Cortex of kidney (tissue), 1 donor: ENCODE measurements at places on chromosomes 2 and 18.

GRCh38 chr18:60020107-60020925 lies 120.5 kb downstream of the PMAIP1 start:
- DNase-seq: no peak

DNA sequence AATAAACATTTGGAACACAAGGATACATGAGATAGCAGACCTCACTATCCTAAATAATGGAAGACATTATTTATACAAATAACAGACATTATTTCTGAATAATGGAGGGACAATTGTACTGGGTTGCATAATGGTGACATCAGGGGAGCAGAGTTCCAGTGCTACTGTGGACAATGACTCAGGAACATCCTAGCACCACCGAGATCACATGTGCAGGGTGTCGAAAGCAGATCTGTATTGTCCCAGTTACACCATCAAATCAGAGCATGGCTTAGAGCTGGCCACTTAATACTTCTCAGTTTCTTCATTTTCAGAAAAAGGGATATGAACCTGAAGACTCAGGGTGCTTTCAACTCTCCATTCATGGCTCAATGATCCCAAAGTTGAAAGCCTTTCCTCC lies 249.1 kb upstream of the RBMS1 start:
- no peak for DNase-seq

DNA sequence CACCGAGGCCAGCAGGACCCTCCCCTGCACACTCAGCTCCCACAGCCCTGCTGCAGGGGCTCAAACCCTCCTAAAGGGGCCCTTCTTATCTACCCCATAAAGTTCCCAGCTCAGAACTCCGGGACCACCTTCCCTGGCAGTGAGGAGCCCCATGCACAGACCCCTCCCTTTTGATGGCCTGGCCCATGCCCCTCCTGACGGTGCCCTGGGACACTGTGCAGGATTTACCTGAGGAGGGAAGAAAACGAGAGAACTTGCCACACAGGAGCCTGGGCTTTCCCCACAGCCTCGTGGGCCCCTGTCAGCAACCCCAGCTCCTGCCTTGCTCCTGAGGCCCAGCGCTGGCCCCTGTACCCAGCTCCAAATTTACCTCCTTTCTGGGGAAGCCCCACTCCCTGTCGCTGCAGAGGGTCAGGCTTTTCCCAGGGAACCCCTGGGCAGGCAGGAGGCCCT lies 206.3 kb upstream of the SALL3 start:
- no peak for DNase-seq

- DNase-seq: no peak
These were observed 29.4 kb upstream of the REEP1 start for GRCh38 chr2:86366651-86367498.

DNA sequence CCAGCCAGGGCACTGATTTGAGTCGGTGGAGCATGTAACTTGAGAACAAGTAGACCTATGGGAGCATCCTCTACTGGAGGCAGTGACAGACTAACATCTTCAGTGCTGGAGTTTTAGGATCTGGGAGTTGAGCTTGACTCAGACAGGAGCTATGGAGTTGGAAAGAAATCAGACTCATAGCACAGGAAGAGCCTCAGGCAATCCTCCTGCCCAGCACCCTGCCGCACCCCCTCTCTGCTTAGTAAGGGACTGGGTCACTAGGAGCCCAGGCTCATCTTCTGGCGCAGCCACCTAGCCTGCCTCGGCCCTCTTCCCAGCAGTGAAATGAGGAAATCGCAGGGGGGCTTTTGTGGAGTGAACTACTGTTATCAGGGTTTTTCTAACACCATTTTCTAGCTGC lies 3.6 kb downstream of the ARID5A start:
- no peak for DNase-seq

- no peak for DNase-seq
These were observed 38.5 kb downstream of the MERTK start for GRCh38 chr2:111936881-111937280.

DNA sequence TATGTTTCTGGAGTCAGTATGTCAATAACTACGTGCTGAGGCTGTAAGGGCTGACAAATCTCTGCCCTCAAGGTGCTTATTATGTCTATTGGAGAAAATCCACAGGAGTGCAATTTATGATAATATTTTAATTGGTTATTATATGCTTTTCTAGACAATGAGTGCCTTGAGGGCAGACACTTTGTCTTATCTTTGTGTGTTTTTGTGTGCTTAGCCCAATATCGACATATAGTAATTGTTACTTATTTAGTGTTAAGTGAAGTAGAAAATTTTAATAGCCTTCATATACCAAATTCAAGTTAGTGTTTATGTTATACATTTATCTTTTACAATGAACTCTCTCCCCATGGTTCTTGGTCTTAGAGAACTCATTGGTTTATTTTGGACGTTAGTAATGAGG lies 118.9 kb downstream of the WDR7 start:
- no peak for DNase-seq

DNA sequence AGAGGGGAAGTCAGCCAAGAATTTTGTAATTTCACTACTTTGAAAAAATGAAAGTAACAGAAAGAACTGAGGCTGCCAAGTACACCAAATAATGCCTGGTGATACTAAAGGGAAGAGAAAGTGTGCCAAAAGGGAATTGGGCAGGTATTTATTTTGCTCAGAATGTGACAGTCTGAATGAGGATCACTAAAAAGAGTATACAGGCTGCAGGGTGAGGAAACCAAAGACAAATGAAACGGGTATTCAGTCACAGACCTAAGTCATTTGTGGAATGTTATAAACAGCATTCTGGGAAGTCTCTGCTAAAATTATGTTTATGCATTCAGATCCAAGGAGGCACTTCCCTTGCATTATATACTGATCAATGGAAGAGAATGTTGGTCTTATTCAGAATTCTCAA lies 418.6 kb upstream of the SLC39A10 start:
- DNase-seq: no peak

- no peak for DNase-seq
These were observed 2.4 kb upstream of the MFF start for GRCh38 chr2:227322530-227323205.

DNA sequence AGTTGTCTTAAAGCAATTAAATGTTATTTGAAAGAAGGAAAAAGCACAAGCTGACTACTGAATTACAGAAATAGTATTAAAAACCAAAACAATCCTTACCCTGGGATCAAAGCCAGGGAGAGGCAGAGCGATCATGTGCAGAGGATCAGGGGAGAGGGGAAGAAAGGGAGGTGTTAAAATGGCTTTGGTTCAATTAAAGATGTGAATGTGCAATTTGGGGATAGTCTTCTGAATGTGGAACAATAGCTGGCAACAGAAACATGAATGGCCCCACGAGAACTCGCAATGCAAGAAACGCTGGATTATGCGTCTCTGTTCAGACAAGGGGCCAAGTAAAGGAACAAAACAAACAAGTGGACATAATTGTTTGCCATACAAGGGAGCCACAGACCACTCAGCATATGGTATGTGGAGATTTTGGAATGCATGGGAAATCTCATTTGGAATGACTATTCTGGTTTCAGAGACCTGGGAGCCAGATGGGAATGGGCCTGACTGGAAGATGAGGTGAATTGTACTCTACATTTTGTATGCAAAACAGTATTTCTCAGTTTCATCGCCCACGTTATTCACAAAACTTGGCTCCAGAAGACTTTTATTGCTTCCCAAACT lies 155.4 kb downstream of the SLC4A3 start:
- DNase-seq: no peak

DNA sequence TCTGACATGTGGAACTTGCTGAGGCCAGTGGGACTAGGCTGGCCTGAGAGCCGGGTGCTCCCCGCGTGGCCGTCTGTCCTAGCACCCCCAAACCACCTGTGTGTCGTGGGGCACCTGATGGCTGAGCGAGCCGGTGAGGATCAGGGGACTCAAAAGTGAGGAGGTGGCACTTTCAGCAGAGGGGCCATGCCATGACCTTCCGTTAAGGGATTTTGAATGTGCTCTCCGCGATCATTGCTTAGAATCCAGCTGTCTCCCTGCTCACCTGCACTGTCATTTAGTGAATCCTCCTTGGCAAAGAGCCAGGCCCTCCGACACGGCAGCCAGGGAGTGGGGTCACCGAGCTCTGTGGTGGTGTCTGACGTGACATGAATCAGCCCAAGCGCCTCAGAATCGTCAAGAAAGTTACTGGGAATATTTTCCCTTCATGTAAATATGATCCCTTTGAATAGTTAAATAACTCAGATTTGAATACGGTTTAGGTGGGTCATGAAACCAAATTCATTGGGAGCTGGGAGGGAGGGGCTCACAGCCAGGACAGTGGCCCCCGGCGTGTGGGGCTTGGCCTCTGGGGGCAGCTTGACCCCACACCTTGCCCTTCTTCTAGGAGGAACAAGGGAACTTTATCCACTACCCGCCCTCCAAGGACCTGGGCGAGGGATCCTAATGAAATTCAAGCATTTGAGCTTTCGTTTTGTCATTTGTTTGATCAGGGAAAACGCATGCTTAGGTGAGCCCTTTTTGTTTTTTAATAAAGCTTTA lies 9.5 kb downstream of the NFATC1 start:
- no peak for DNase-seq

GRCh38 chr2:62321380-62322289 lies 125.7 kb downstream of the B3GNT2 start:
- DNase-seq: no peak

DNA sequence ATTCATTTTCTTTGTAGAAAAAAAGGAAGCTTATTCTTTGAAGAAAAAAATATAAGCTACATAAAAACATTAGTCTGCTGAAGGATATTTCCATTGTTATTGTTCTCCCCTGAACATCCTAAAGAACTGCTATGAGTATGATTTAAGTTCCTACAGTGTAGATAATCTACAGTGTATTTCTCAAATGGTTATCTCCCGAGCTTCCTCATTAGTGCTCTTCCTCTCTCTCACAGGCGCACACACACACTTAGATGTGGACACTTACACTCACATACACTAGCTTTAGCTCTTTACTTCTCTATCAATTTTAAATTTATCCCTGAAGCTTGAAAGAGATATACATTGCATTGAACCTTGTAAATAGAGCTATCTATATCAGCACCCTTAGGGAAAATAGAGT lies 681.0 kb downstream of the KCNJ3 start:
- no peak for DNase-seq

GRCh38 chr2:212726403-212726802 lies 187.8 kb upstream of the ERBB4 start:
- DNase-seq: no peak

DNA sequence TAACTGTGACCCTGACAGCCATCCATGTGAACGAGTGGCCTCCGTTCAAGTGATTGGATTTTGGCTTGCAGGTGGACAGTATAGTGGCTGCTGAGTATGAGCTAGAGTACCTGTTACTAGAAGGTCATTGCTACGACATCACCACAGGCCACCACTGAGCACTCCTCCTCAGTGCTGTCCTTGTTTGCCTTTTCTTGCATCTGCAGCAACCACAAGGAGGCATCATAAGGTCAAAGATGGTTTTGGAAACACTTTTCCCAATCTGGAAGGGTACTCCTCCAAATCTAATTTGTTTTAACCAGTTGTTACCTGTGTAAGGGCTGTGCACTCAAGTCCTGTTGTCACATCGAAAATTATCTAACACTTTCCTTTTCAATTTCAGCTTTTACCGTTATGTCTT lies 81.2 kb downstream of the UGGT1 start:
- DNase-seq: no peak

GRCh38 chr2:232132181-232132580 lies 170.7 kb downstream of the DIS3L2 start:
- no peak for DNase-seq

DNA sequence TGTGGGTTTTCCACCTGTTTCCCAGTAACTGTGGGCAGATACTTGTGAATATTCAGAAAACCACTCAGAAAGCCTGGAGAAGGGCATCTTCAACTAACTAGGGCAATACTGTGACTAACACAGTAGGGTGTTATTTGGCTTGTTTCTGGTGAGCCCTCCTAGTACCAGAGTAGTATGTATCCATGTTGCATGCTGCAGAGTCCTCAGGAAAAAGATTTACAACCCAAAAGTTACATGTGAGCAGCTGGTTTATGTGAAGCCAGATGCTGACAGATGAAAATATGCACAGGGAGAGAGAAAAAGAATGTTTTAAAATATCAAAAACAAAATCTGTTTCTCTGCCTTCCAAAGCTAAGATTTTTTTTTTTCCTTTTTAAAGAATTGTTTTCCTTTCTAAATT lies 333.2 kb upstream of the UBE2E3 start:
- no peak for DNase-seq

DNA sequence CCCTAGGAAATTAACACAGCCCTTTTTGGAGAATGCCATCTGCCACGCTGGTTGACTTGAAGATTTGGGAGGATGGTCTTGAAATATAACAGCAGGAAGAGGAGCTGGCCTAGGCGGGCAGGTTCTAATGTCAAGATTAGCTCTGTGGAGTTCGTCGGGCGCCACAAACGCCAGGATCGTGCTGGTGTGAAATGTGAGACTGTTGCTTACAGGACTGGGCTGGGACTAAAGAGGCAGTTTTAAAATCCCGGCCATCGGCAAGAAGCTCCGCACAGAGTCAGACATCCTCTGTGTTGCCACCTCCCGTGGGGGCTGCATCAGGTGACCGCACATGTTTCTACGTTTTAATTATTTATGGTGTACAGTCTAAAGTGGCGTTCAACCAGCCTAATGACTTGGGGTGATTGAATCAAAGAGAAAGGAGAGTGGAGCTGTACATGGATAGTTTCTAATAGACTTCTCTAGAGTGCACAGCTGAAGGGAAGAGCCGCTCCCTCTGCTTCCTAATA lies 99.4 kb upstream of the BCL11A start:
- no peak for DNase-seq

- DNase-seq: no peak
These were observed 473.9 kb downstream of the BCL11A start for GRCh38 chr2:60079562-60079961.

GRCh38 chr2:31384351-31384750 lies 30.2 kb downstream of the XDH start:
- DNase-seq: no peak

DNA sequence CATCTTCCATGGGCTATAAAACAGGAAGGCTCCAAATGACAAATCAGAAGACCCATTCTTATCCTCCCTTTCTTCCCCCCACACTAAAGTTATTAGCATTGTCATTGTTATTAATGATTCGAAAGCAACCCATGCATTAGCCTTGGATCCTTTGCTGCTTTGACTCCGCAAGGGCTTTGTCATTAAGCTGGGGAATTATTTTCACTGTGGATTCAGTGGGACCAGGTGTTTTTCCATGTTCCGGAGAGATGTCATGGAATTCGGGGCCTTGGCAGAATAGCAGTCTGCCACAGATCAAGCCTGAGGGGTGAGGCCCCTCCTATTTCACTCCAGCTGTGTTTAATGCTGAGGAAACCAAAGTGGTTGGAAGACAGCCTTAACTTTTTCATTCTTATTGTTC lies 357.1 kb downstream of the EN1 start:
- no peak for DNase-seq
